ENCODE measurements at places on chromosomes 2 and 18. TPM values are rescaled to one million over a fixed set of nuclear protein-coding genes. Genes with fewer than 3 reads are reported as not detected.

The SERPINB11 gene
- not detected for total RNA-seq

The IL36A gene
- not detected for total RNA-seq

The RIT2 gene
- total RNA-seq = not detected

The UCN gene
- 1.2 TPM for total RNA-seq

The CHMP1B gene
- 40.3 TPM for total RNA-seq

The GKN2 gene
- total RNA-seq = not detected

The IL18R1 gene
- 2.7 TPM for total RNA-seq

DNA sequence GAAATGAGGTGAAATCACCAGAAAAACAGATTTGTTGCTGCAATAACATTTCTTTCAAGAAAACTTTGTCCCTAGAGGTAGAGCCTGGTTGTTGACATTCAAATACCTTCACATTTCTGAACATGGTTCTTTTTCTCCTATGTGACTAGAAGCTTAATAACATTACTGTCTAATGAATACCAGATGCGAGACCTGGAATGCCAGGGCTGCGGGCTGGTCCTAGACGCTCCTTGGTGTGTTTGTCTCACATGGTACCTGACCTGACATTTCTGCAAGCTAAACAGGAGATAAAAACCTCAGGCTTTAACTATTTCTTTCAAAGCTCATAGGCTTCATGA is 38.5 kb downstream of the ACKR3 start:
- DNase-seq = no peak

- no peak for DNase-seq
Measured at GRCh38 chr2:238716171-238716570, 131.7 kb upstream of the TWIST2 start.

DNA sequence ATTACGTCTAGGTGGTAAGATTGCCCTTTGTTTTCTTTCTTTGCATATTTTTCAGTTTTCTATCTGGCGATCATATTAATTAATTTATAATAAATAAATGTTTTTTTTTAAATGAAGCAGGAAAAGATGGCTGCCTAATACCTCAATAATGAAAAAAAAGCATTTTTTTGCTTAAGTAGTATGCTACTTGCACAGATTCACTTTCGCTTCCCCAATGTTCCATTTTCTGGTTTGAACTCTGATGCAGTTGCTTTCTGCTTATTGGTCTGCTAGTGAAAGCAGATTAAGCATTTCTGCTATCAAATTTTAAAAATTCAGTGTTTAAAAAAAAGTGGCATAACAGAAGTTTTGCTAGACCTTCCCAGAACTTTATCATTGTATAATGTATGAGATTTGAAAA is 11.9 kb upstream of the TMEM182 start:
- no peak for DNase-seq

GRCh38 chr2:21837168-21837960 is 713.6 kb downstream of the TDRD15 start:
- no peak for DNase-seq

DNA sequence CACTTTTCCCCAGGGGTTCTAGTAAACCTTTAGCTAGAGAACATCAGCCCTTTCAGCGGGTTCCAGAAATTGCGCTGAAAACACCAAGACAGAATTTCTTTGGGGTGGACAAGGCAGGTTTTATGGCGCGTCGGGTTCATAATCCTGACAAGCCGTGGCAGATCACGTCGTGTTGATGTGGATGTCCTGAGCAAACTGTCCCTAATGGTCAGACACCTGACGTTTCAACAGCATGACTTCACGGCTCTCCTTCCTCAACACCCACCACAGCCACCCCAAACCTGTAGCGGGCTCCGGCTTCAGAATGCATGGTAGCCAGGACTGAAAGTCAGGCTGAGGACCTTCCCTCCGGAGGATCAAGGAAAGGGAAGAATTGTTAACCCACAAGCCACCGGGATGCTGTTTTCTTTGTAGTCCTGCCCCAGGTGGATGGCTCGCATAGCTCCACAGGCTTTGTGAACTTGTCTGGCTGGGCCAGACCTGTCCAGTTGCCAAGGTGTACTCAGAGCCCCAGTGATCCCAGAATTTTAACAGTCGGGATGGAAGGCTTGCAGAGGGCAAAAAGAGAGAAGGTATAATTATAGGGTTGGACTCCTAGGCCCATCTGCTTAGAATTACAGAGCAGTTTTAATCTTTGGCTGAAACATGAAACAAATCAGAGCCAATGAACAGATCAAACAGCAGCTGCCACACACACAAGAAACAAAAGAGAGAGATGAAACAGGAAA is 1.5 kb downstream of the APCDD1 start:
- no peak for DNase-seq

DNA sequence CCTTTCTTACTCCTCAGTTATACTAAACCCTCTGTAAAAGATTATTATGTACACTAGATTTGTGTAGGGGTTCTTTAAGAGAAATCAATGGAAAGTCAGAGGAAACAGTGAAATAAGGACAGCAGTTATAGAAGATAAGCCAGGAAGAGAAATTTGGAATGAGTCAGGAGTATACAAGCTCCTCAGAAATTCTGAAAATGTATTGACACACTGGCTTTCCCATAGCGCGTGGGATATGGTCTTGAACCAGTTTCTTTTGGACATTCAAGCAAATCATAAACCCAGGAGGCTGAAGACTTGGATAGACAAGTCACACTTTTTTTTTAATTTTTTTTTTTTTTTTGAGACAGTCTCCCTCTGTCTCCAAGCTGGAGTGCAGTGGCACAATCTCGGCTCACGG is 316.1 kb upstream of the MMADHC start:
- no peak for DNase-seq

GRCh38 chr18:66874812-66875474 is 271.1 kb upstream of the CDH19 start:
- no peak for DNase-seq

DNA sequence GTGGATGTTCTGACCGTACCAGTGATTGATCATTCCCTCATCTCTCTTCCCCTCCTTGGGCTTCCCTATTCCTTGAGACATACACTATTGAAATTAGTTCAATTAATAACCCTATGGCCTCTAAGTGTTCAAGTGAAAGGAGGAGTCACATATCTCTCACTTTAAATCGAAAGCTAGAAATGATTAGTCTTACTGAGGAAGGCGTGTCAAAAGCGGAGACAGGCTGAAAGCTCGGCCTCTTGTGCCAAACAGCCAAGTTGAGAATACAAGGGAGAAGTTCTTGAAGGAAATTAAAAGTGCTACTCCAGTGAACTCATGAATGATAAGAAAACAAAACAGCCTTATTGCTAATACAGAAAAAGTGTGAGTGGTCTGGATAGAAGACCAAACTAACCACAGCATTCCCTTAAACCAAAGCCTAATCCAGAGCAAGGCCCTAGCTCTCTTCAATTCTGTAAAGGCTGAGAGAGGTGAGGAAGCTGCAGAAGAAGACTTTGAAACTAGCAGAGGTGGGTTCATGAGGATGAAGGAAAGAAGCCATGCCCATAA is 144.4 kb upstream of the LYPD6 start:
- no peak for DNase-seq

GRCh38 chr2:204664708-204665121 is 119.4 kb downstream of the PARD3B start:
- no peak for DNase-seq

DNA sequence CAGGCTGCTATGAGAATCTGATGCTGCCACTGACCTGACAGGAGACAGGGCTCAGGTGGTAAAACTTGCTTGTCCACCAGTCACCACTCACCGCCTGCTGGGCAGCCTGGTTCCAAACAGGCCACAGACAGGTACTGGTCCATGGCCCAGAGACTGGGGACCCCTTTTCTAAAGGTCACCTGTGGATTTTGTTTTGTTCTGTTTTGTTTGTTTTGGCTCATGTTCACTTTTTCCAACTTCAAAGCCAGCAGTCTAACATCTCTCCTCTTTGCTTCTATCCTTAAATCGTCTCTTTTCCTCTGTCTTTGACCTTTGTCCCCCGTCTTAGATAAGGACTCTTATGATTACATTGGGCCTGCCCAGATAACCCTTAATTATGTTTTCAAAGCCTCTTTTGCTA is 3.3 kb upstream of the CERKL start:
- DNase-seq = no peak

- no peak for DNase-seq
Measured at GRCh38 chr2:16382451-16382850, 283.2 kb downstream of the CYRIA start.

- DNase-seq = no peak
Measured at GRCh38 chr2:42127425-42128424, 41.4 kb upstream of the EML4 start.

- no peak for DNase-seq
Measured at GRCh38 chr18:9925369-9925768, 11.6 kb downstream of the VAPA start.
